ENCODE measurements at places on chromosomes 4 and X.

GRCh38 chr4:98515470-98515809 is 143.0 kb downstream of the TSPAN5 start:
- H3K4me3 ChIP-seq, result no peak overlapping the region
- no peaks in the 10 kb centered on the region for H3K27me3 ChIP-seq
- H3K36me3 ChIP-seq, result no peaks in the 10 kb centered on the region
- H3K4me1 ChIP-seq, result no peaks in the 10 kb centered on the region

GRCh38 chr4:46974891-46975543 is 18.4 kb downstream of the GABRA4 start:
- no peak for DNase-seq
- H3K36me3 ChIP-seq, result no peaks in the 10 kb centered on the region
- no peak overlapping the region for H3K4me3 ChIP-seq

- H3K4me3 ChIP-seq, result peak overlapping the region; percentile 73
- no peaks in the 10 kb centered on the region for H3K36me3 ChIP-seq
- H3K27me3 ChIP-seq, result no peaks in the 10 kb centered on the region
- no peak for DNase-seq
Measured at GRCh38 chr4:102431608-102431961, 69.6 kb upstream of the NFKB1 start.

- no peaks in the 10 kb centered on the region for H3K36me3 ChIP-seq
- H3K27ac ChIP-seq, result no peak overlapping the region
- H3K4me1 ChIP-seq, result no peaks in the 10 kb centered on the region
- DNase-seq, result no peak
- H3K4me3 ChIP-seq, result no peak overlapping the region
Measured at GRCh38 chrX:154717824-154718223, 33.1 kb downstream of the GAB3 start.

- no peak overlapping the region for H3K4me3 ChIP-seq
- peaks cover 12% of the 10 kb centered on the region for H3K27me3 ChIP-seq
- H3K4me1 ChIP-seq, result no peaks in the 10 kb centered on the region
- no peaks in the 10 kb centered on the region for H3K36me3 ChIP-seq
- no peak for DNase-seq
- no peak overlapping the region for H3K27ac ChIP-seq
Measured at GRCh38 chrX:96770315-96770714, 85.7 kb downstream of the DIAPH2 start.

DNA sequence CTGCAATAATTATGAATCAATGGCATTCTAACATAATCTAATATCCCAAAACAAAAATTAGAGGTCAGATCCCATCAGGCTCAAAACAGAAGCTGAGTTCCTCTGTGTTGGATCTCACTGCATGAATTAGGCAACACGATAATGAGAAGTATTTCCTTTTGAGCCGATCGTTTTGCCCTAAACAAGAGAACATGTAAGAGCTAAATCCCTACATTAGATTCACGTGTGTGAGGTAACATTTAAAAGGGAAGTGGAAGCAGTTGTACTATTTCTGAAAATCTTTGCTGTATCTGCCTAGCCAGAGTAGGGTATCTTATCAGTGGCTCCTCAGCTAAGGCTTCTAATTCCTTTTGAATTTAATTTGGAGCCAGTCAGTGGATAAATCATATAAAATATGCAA is 115.6 kb downstream of the C4orf51 start:
- no peak overlapping the region for H3K27ac ChIP-seq
- H3K27me3 ChIP-seq, result no peaks in the 10 kb centered on the region
- H3K36me3 ChIP-seq, result no peaks in the 10 kb centered on the region
- no peak overlapping the region for H3K4me3 ChIP-seq

DNA sequence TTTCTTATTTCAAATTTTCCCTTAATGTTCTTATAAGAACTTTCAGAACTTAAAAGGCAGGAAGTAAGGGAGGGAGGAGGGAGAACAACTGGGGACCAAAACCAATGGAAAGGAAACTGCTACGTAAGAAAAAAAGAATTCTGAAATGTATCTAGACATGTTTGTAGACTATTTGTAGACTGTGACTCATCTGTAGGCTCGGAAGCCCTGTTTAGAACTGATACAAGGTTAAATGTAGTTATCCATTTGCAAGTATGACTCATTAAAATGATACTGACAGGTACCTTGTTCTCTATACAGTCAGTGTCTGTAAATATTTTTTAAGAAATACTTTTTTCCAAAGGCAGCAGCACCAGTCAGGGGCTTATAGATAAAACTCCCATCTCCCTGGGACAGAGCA is 202.0 kb downstream of the DHX15 start:
- no peaks in the 10 kb centered on the region for H3K4me1 ChIP-seq
- no peak overlapping the region for H3K4me3 ChIP-seq
- H3K27me3 ChIP-seq, result no peaks in the 10 kb centered on the region
- DNase-seq, result no peak
- no peak overlapping the region for H3K27ac ChIP-seq

DNA sequence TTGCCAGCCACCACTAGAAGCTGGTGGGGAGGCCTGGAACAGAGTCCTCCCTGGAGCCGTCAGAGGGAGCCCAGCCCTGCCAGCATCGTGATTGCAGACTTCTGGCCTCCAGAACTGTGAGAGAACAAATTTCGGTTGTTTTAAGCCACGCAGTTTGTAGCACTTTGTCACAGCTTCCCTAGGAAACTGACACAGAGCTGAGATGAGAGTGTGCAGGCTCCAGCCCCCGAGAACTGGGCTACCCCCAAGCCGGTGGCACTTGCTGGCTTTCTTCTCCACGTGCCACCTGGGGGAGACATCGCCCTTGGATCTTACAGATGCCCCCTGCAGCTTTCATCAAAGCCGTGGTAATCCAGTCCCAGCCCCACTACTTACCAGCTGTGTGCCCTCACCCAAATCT is 83.7 kb downstream of the PPP2R2C start:
- no peaks in the 10 kb centered on the region for H3K27me3 ChIP-seq
- H3K4me1 ChIP-seq, result no peaks in the 10 kb centered on the region
- H3K36me3 ChIP-seq, result no peaks in the 10 kb centered on the region
- H3K27ac ChIP-seq, result no peak overlapping the region
- no peak for DNase-seq
- H3K4me3 ChIP-seq, result no peak overlapping the region

DNA sequence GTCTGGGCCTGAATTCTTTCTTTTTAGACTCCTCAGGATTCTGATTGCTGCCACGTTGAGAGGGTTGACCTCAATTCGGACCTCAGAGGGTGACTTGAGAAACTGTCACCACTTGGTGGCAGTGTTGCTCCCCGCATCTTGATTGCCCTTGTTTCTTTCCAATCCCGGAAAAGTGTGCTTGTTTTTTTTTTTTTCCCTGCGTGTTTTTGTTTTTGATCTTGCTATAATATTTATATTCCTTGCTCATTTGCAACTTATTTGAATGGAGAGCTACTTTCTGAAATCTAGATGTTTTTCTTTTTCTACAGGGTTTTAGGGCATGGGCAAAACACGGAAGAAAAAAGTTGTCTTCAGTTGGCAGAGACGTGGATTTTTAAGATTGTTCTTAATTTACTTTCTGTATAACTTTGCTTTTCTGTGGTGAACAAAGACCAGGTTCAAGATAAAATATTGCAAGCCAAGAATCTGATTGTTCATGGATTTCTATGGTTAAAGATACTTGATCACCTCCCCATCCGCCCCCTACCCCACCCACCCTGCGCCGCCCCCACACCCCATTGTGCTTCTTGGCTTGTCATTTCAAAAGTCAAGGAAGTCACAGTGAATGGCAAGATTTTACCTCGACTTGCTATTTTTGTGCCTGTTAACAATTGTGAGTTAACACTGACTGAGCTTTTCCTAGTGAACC is 102.0 kb downstream of the PTTG2 start:
- H3K27me3 ChIP-seq, result no peaks in the 10 kb centered on the region
- no peaks in the 10 kb centered on the region for H3K4me1 ChIP-seq
- no peaks in the 10 kb centered on the region for H3K36me3 ChIP-seq
- peak overlapping the region; percentile 21 for H3K27ac ChIP-seq

Measured in breast epithelium (tissue), 4 donors.